ENCODE measurements at places on chromosomes 7 and 10. TPM values are rescaled to one million over a fixed set of nuclear protein-coding genes. Genes with fewer than 3 reads are reported as not detected.

GRCh38 chr10:1561731-1562337, 175.5 kb downstream of the ADARB2 start:
- no peak for DNase-seq
- no peaks in the 10 kb centered on the region for H3K36me3 ChIP-seq
- peaks cover 12% of the 10 kb centered on the region for H3K27me3 ChIP-seq
- H3K4me1 ChIP-seq, result no peaks in the 10 kb centered on the region
- no peak overlapping the region for H3K4me3 ChIP-seq
- no peak overlapping the region for H3K27ac ChIP-seq

DNA sequence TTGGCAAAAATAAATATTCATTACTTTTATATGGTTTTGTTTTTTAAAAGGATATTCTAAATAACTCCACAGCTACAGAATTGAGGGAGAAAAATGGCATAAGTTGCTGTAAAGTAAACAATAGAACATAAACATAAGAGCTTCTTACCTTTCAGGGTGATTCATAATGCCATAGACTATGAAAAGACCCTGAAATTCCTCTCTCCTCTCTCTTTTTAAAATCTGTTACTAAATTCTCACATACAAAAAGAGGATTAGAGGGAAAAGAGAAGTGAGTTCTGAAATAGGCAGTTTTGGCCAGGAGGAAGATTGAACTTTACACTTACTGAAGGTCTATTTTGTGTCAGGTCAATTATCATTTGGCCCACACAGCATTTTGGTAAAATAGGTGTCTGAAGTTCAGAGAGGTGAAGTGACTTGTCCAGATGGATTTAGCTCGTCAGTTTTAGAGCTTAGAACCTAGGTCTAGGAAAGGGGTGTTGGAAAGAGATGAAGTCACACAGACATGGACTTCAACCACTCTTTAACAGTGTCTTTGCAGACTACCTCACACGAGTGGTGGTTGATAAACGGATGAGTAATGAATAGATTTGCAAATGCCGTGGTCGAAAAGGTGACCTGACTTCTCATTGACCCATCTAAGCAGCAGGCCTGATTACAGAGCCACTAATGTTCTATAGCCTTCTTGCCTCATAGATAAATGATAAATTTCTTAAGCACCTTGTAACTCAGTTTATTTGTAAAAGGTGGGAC, 190.6 kb upstream of the CCDC6 start:
- peaks cover 2% of the 10 kb centered on the region for H3K27me3 ChIP-seq
- no peaks in the 10 kb centered on the region for H3K4me1 ChIP-seq
- no peak overlapping the region for H3K4me3 ChIP-seq

GRCh38 chr10:124341768-124342135, 77.0 kb downstream of the OAT start:
- no peaks in the 10 kb centered on the region for H3K36me3 ChIP-seq
- DNase-seq, result peak; percentile 83
- no peak overlapping the region for H3K4me3 ChIP-seq
- H3K4me1 ChIP-seq, result peaks cover 13% of the 10 kb centered on the region
- H3K27ac ChIP-seq, result peak overlapping the region; percentile 16
- peaks cover 3% of the 10 kb centered on the region for H3K27me3 ChIP-seq

GRCh38 chr7:125355899-125356298, 426.3 kb upstream of the POT1 start:
- no peaks in the 10 kb centered on the region for H3K4me1 ChIP-seq
- H3K27ac ChIP-seq, result no peak overlapping the region
- H3K36me3 ChIP-seq, result no peaks in the 10 kb centered on the region
- no peak for DNase-seq
- no peaks in the 10 kb centered on the region for H3K27me3 ChIP-seq

DNA sequence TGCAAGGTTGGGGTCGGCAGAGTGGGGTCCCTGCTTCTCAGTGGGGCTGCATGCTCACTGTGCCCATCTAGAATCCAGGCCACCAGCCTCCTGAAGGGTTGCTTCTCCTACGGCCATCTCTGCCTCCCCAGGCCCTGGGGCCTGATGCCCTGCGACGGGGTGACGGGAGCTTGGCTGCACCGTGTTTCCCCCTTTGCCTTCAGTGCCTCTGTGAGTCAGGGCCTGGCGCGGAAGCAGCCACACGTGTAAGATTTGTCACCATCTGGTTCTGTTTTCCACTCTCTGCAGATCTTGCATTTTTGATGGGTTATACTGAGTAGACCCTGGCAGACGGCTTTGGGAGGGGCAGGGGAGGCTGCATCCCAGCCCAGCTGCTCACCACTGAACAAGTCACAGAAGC, 7.2 kb downstream of the ADAMTS14 start:
- no peak overlapping the region for H3K4me3 ChIP-seq
- H3K27ac ChIP-seq, result no peak overlapping the region
- no peak for DNase-seq
- H3K27me3 ChIP-seq, result peaks cover 7% of the 10 kb centered on the region

GRCh38 chr10:513393-513792, 176.1 kb downstream of the DIP2C start:
- peaks cover 6% of the 10 kb centered on the region for H3K4me1 ChIP-seq
- DNase-seq, result no peak
- H3K36me3 ChIP-seq, result no peaks in the 10 kb centered on the region
- peaks cover 3% of the 10 kb centered on the region for H3K27me3 ChIP-seq
- no peak overlapping the region for H3K27ac ChIP-seq
- no peak overlapping the region for H3K4me3 ChIP-seq

DNA sequence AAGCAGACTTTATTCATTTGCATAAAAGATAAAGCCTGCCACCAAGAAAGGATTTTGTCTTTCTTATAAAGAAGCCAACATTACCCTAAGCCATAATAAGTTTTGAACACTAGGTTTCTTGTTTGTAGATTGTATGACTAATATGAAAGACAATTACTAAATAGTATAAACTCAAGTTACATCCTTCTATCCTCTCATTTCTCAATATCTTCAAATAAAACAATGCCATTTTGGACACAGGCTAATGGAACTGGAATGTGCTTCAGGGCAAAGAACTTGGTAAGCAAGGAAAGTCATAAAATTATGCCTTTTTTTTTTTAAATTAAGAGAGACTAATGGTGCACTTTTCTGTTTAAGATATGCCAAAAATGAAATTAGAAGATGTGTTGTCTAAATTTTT, 137.7 kb downstream of the DKK1 start:
- no peak overlapping the region for H3K4me3 ChIP-seq
- no peaks in the 10 kb centered on the region for H3K27me3 ChIP-seq
- H3K27ac ChIP-seq, result no peak overlapping the region
- no peaks in the 10 kb centered on the region for H3K36me3 ChIP-seq
- H3K4me1 ChIP-seq, result no peaks in the 10 kb centered on the region

DNA sequence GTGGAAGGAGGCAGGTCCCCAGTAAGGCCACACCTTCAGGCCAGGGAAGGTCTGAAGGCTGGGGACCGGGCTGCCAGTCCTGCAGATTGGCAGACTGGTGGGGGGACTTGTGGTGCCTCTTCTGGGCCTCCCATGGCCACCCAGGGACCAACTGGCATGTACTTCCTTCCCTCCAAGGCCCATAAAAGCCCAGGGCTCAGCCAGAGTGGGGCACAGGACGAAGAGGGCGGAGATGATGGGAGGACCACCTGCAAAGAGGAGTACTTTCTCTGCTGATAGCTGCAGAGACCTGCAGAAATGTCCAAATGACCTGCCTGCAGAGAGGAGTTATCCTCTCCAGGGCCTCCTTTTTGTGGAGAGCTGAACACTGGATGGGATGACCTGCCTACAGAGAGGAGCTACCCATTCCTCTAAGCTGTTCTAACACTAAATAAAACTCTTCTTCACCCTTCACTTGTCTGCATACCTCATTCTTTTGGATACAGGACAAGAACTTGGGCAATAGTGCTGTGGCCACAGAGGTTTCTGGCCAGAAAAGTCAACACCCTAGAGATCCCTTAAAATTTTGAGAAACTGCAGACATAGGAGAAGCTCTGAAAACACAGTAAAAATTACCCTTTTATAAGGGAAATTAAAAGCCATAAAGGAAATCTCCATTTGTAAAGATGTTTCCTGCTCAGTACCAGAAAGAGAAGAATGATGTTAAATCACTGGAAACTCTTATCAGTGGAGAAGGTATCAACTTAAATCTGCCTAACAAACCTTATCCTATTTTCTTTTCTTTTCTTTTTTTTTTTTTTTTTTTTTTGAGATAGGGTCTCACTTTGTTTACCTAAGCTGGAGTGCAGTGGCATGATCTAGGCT, 20.7 kb upstream of the PRF1 start:
- H3K4me3 ChIP-seq, result no peak overlapping the region
- H3K4me1 ChIP-seq, result peaks cover 13% of the 10 kb centered on the region
- no peak for DNase-seq
- no peaks in the 10 kb centered on the region for H3K36me3 ChIP-seq

DNA sequence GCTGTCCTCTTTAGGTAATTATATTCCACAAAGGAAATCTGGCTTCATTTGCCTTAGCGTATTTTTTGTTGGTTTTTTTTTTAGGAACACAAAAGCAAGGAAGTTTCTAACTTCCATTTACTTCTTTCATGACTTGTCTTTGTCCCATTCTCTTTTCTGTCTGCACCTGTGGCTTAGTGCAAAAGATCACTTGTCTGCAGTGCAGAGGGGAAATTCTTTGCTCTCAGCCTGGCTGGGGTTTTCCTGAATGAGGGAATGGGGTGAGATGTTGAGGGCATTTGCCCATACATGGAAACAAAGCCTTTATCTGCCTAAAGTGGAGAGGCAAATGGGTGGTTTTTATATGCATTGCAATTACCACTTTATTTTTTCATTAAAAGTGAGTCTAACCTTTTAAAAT, 361.1 kb upstream of the IGFBP3 start:
- H3K4me1 ChIP-seq, result no peaks in the 10 kb centered on the region
- no peak overlapping the region for H3K4me3 ChIP-seq
- no peaks in the 10 kb centered on the region for H3K36me3 ChIP-seq
- no peak for DNase-seq

DNA sequence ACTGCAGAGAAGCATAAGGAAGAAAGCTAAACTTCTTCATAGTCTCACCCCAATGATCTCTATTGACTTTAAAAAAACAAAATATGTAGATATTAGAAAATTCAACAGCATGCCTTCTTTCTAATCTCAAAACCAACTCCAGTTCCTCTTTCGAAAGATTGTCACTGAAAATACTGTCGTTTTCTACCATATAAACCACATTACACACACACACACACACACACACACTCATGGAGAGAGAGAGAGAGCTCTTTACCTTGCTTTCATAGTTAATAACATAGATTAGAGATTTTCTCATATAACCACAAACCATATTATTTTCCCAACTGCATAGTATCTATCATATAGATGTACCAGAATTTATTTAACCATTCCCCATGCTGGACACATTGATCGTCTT, 296.2 kb upstream of the MGMT start:
- H3K4me1 ChIP-seq, result no peaks in the 10 kb centered on the region
- H3K4me3 ChIP-seq, result no peak overlapping the region
- no peak overlapping the region for H3K27ac ChIP-seq
- H3K36me3 ChIP-seq, result no peaks in the 10 kb centered on the region
- H3K27me3 ChIP-seq, result no peaks in the 10 kb centered on the region

DNA sequence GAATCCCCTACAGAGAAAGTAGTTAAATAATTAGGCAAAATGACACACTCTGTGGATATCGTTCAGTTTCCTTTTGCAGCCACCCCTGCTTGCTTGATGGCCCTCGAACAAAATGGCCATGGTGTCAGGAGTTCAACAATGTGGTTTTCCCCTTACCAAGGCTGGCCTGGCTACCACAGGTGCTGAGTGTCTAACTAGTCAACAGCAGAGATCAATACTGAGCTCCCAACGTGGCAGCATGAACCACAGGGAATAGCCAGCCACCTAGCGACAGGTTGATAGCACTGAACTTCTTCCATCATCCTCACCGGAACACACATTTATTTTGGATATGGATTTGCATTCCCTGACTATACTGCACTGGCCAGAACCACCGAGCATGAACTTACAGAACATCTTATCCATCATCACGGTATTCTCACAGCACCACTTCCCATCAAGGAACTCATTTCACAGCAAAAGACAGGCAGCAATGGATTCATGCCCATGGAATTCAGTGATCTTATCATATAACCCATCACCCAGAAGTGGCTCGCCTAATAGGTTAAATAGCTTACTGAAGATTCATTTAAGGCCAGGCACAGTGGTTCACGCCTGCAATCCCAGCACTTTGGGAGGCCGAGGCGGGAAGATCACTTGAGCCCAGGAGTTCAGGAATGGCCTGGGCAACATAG, 6.3 kb downstream of the C10orf67 start:
- H3K36me3 ChIP-seq, result no peaks in the 10 kb centered on the region
- no peak for DNase-seq
- H3K27ac ChIP-seq, result no peak overlapping the region
- H3K4me3 ChIP-seq, result no peak overlapping the region
- peaks cover 47% of the 10 kb centered on the region for H3K4me1 ChIP-seq
- no peaks in the 10 kb centered on the region for H3K27me3 ChIP-seq

- H3K4me1 ChIP-seq, result no peaks in the 10 kb centered on the region
- no peak overlapping the region for H3K27ac ChIP-seq
- no peak for DNase-seq
These were observed 393.1 kb upstream of the STEAP1 start for GRCh38 chr7:89761173-89761572.

DNA sequence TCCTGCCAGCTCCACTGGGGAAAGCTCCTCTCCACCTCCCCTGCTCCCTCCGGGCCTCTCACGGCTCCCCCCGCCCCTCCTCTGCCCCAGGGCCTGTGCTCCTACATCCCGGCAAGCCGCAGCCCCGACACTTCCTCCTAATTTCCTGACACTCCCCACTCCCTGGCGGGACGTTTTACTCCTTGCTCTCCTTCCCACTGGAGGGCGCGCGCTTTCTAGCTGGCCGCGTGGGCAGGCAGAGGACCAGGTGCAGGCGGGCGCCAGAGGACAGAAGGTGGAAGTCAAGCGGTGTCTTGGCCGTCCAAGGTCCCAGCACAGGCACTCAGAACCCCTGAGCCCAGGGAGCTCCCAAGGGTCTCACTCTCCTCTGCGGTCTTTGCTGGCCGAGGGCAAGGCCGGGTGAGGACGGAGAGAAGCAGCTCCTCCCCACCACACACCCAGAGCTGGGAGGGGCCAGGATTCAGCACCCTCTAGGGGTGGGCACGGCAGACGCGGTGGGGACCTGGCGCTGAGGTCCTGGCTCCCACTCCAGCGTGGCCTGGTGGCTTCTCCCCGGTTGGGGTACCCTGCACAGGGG, 19.1 kb downstream of the ADAM8 start:
- peak overlapping the region; percentile 61 for H3K4me3 ChIP-seq
- peaks cover 2% of the 10 kb centered on the region for H3K27me3 ChIP-seq
- peaks cover 2% of the 10 kb centered on the region for H3K36me3 ChIP-seq
- peak overlapping the region; percentile 86 for H3K27ac ChIP-seq
- peaks cover 46% of the 10 kb centered on the region for H3K4me1 ChIP-seq

GRCh38 chr7:87833130-87833529, 43.0 kb downstream of the SLC25A40 start:
- no peak overlapping the region for H3K4me3 ChIP-seq
- H3K27ac ChIP-seq, result no peak overlapping the region
- no peaks in the 10 kb centered on the region for H3K27me3 ChIP-seq
- no peak for DNase-seq
- H3K36me3 ChIP-seq, result peaks cover 17% of the 10 kb centered on the region

GRCh38 chr7:30286749-30287148, 2.4 kb downstream of the ZNRF2 start:
- peak overlapping the region; percentile 93 for H3K4me3 ChIP-seq
- peaks cover 9% of the 10 kb centered on the region for H3K36me3 ChIP-seq
- H3K4me1 ChIP-seq, result peaks cover 56% of the 10 kb centered on the region
- H3K27me3 ChIP-seq, result no peaks in the 10 kb centered on the region

- peak overlapping the region; percentile 87 for H3K27ac ChIP-seq
- DNase-seq, result peak; percentile 71
These were observed 955.6 kb downstream of the GATA3 start for GRCh38 chr10:9010093-9010492.

TMEM196 gene
- total RNA-seq, result not detected

PLXDC2 gene
- total RNA-seq, result not detected

BTAF1 gene
- total RNA-seq, result 75.3 TPM

FAM25A gene
- not detected for total RNA-seq

IFT22 gene
- total RNA-seq, result 3.8 TPM

TUBAL3 gene
- total RNA-seq, result not detected

SYPL1 gene
- total RNA-seq, result 40.1 TPM

NEURL1 gene
- 1.9 TPM for total RNA-seq

ATP6V0E2 gene
- 46.3 TPM for total RNA-seq

Data from activated CD8-positive, alpha-beta T cell treated with anti-CD3 and anti-CD28 coated beads for 36 hours (primary cell).